AG10803 (cell line): ENCODE measurements at places on chromosomes 4 and X.

- no peak for DNase-seq
These were observed 57.3 kb downstream of the SLC7A11 start for GRCh38 chr4:138184886-138185285.

DNA sequence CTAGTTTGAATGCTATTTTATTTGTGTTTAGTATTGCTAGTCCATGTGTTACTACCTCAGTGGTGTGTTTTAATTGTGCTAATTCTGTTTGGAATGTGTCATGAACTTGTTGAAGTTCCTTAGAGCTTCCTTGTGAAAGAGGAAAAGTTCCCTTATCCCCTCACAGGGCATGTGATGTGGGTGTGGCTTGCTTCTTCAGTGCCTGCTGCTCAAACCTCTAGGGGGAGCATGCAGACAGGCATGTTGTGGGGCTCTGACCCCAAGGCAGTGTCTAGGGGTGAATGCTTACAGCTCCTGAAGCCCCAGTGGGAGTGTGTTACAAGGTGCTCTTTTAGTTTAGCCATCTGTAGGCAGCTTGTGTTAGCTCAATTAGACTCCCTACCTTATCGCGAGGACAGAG, 86.5 kb downstream of the MAGED4 start:
- peak; percentile 0 for DNase-seq

GRCh38 chr4:184988611-184989010, 29.7 kb upstream of the HELT start:
- DNase-seq = no peak

DNA sequence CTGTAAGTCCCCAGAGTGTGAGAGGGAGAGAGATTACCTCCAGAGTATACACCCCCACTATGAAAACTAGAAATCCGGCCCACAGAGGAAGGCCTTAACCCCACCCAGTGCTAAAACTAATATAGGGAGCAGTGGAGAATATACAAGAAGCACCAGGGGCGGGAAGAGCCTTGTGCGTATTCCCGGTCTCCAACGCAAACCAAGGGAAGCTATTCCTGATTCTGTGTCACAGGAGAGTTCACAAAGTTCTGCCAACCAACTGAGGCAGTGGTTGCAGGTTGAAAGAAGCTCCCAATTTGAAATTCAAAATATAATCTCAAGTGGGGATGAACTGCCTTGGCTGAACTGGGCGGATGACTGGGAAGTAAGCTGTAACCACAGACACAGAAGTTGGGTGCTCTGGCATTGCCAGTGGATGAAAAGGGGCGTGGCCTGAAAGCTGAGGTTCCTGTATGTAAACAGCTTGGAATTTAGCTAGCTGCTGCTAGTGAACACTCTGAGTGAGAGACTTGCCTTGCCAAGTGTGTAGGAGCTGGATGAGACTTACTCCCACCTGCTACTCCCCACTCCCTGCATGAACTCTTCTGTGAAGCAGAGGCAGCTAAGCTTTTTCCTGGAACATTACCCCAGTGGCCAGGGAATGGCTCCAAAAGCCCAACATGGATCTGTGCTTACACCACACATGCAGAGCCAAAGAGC, 32.7 kb downstream of the ELF2 start:
- DNase-seq = peak; percentile 73

DNA sequence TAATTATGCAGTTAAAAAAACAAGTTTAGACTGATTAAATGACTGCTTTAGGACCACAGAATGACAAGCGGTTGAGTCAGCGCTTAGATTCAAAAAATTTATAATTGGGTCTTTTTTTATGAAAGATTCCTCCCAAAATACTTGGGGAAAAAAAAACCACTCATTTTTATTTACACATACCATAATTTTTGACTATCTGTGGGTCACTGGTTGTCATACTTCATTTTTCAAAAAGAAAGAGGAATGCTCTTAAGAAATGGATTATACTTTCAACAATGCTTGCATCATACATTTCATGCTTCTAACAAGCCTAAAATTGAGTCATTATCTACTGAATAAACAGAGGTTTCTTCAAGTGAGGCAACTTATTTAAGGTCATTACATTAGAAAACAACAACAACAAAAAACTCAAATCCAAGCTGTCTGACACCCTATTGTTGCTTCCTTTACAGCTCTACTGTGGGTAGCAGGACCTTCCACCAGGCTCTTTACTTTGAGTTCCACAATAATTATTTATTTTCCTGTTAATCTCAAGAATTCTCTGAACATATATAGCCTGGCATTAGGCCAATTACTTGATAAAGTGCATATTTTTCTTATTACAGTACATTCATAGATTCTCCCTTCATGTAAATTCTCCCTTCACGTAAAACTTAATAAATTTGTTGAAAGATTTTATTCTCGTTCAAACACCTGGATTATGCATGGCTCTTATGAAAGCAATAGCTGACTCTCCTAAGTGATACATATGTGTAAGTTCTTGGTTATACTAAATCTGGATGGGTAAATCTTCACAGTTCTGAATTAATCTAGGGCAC, 445.5 kb downstream of the PCDH10 start:
- DNase-seq = no peak

- peak; percentile 57 for DNase-seq
These were observed 73.1 kb downstream of the PACRGL start for GRCh38 chr4:20773144-20773997.

DNA sequence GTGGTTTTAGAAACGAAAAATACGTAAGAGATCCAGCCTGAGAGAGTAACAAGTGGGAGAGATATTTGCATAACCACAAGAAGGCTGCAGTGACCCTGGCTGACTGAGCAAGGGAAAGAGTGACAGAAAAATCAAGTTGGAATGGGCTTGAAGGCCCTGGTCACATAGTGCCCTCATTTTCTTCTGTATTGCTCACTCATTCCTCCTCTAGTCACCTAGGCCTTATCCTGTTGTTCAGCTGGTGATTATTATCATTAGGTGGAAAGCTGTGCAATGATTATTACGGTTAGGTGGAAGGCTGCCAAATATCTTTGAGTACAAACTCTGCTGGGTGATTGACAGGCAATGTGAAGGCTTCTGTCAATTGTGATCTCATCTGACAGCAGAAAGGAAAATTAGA, 2384.1 kb downstream of the PCDH7 start:
- DNase-seq = no peak

GRCh38 chr4:113760094-113760794, 1.3 kb downstream of the CAMK2D start:
- peak; percentile 54 for DNase-seq

DNA sequence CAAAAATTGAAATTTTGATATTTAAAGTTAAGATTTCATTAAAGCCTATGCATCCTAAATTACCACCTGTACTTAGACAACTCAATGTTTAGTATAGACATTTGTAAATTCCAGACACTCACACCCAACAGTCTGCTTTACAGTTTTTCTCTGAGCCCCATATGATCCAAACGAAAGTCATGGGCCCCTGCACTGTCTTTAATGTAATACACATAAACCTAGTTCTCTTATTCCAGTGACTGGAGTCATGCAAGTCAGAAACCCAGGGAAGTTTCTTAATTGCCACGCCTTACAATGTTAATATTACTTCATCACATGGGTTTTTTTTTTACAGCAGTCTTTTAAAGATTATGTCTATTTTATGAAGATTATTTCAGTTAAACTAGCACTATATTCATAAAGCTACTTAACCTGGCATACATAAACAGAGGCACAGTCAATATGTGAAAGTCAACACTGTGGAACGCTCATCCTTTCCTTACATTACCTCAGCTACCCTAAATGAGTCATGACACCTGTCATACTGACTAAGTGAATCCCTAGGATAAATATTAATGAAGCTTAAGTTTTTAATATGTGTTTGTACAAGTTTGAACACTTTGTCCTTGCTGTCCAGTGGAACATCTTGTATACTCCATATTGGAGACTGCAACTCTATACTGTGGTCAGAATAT, 67.7 kb upstream of the H2AZ1 start:
- no peak for DNase-seq

DNA sequence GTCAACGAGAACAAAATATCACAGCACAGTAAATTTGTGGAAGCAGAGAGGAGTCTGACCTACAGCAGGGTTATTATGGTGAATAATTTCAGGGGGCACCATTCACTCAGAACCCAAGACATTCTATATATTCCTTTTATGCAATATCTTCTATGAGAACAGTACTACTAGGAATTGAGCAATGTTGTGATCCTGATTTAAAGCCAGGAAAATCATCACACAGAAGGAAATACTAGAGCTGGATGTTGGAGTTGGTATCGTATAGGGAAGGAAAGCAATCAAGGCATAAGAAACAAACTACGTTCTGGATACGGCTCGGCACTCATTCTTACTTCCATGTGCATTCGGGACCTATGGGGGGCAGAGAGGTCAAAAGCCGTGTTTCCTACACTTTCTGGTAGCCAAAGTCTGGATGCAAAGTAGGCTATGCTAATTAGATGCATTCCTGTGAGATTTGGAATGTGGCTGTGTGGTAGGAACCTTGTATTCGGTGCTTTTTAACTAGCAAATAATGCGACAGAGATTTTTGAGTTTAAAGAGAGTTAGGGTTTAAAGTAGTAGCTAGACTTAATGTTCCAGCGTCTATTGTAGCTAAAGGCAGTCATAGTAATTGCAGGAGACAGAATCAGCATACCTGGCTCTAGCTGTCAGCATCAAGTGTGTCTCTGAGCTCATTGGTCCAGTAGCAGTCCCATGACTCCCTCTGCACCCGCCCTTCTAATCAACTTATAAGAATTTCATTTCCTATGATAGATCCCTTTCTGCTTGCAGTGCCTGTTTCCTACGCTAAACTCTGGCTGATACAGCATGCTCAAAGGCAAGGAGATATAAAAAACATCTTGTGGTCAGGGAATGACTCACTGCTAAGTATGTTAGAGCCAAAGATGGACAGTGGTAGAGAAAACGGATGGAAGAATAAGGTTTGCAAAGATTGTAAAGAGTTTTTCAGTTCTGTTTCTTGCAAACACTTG, 43.3 kb upstream of the PDGFC start:
- peak; percentile 85 for DNase-seq

DNA sequence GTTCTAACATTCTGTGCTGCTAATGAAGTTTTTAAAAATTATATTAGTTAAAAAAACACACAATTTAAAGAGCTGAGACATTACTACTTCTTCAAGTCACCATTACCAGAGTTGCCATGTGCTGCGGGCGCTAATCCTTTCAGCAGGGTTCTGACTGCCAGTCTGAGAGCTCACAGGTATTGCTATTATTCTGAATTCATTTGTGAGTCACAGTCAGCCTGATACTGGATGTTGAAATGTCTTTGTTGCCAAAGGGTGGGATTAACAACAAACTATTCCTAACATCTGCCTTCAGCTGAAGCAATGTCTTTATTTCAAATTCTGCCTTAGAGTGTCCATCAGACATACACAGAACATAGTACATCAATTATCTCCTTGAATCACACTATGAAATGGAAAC, 197.1 kb upstream of the FGF13 start:
- DNase-seq = peak; percentile 28

DNA sequence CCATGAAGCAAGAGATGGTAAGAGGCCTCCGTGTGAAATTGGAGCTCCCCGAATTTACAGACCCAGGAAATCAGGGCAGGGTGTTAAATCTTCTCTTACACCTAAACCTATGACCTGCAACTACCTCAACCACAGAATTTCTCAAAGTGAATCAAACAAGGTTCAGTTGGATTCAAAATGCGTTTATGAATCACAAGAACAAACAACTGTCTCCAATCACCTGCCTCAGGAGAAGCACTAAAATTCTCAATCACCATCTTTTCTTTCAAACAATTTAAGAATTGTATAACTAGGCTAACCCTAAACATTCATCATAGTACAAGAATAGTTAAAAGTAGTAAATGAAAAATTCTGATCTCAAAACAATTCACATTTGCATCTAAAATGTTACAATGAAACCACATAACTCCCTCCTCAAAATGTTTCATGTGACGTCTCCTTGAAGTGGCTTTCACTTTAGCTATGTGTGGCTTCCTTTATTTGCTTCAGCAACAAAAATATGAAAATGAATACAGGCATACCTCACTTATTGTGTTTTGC, 19.2 kb downstream of the PPP3CA start:
- DNase-seq = no peak

DNA sequence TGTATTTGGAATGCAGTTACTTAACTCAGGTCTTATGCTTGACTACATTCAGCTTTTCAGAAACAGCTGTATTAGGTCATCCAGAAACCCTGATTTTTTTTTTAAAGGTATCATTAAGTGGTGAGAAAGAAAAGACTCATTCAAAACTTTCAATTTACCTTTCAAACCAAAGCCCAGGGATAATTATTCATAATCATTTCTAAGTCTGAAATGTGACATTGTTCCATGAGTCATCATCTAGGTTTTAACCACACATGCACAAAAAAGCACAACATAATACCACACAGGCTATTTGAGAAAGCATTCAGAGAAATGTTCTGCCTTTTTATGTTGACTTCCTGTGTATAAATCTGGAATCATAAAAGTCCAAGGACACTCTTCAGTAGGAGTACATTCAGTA, 288.2 kb downstream of the IL1RAPL2 start:
- DNase-seq = no peak

GRCh38 chr4:40953283-40954087, 203.7 kb downstream of the NSUN7 start:
- peak; percentile 73 for DNase-seq

DNA sequence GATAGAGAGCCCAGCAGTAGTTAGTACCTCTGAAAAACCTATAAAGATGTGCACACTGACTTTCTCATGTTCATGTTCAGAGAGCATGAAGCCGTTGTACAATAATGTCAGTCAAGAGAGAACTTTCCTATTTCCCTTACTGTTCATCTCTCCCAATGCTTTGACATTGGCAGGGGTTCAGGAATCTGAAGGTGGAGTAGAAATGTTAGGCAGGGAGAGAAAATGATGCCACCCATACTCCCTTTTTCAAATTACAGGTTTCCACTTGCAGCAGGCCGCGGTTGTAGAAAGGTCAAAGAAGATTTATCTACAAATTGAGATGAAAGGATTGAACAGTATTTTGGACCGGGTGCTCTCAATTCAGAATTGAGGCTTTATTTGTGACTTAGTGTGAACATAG, 84.3 kb downstream of the DCAF8L2 start:
- DNase-seq = no peak

DNA sequence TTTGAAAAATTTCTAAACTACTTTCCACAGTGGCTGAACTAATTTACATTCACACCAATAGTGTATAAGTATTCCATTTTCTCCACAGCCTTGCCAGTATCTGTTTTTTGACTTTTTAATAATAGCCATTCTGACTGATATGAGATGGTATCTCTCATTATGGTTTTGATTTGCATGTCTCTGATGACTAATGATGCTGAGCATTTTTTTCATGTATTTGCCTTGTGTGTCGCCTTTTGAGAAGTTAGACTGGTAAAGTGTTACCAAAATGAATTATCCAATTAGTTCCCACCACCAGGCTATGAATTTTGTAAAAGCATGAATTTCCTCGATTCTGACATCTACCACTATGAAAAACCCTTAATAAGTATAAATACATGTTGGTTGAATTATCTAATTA, 242.2 kb upstream of the GK2 start:
- no peak for DNase-seq

DNA sequence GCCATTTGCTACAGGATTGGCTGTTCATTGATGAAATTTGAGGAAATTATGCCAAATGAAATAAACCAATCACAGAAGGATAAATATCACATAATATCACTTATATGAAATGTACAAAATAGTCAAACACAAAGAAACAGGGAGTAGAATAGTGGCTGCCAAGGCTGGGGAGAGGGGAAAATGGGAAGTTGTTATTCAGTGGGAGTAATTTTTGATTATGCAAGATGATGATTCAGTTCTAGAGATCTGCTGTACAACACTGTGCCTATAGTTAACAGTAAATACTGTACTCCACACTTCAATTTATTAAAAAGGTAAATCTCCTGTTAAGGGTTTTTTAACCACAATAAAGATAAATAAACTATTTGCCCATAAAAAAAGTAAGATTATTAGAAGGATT, 101.1 kb downstream of the TMA16 start:
- DNase-seq = no peak

GRCh38 chr4:107721436-107722100, 1.5 kb upstream of the PAPSS1 start:
- no peak for DNase-seq
